Right atrium auricular region (tissue), 2 donors: ENCODE measurements at places on chromosomes 7 and 10.
A peak's percentile ranks its signal among the peaks of the same experiment; 100 is the strongest.

GRCh38 chr7:146656988-146657387 lies 540.4 kb downstream of the CNTNAP2 start:
- no peak overlapping the region for H3K4me3 ChIP-seq
- H3K27ac ChIP-seq = no peak overlapping the region
- no peaks in the 10 kb centered on the region for H3K4me1 ChIP-seq

DNA sequence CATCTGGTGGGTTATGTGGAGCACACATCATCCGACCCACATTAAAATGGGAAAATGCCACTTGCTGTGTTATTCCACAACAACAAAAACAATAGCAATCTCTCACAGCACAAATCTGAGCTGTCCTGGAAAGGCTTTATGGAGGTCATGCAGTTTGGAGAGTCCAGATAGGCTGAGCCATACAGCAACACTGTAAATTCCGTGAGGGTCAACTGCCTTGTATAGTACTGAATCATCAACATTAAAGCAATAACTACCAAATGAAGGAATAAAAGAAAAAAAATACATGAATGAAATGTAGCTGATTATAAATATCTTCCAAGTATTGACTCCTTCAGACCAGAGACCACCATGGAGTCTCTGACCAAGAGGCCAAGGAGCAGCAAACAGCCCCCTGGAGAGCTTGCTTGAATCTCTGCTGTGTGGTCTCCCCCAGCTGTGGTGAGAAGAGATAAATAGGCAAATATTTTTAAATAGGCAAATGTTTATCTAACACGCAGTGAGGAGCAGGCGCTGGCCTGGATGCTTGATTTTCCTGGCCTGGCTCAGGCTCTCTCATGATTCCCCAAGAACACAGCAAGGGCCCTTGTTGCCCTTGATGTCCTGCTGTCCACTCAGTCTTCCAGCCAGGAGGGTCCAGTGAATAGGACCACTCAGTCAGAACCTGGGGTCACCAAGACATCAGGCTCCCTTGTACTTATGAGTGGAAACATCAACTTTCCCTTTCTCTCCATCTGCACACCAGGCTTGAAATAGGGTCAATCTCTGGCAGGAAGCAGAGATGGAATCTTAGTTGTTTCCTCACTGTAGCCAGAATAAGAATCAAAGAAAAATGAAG lies 1021.3 kb downstream of the XPNPEP1 start:
- H3K4me1 ChIP-seq = no peaks in the 10 kb centered on the region
- no peak overlapping the region for H3K27ac ChIP-seq
- H3K27me3 ChIP-seq = no peaks in the 10 kb centered on the region
- no peak overlapping the region for H3K4me3 ChIP-seq
- DNase-seq = no peak

- H3K4me1 ChIP-seq = no peaks in the 10 kb centered on the region
- H3K36me3 ChIP-seq = peaks cover 11% of the 10 kb centered on the region
- H3K27me3 ChIP-seq = no peaks in the 10 kb centered on the region
- no peak overlapping the region for H3K4me3 ChIP-seq
Observed at GRCh38 chr10:132648851-132649528, 111.4 kb downstream of the INPP5A start.

GRCh38 chr7:41261080-41261479 lies 441.8 kb downstream of the INHBA start:
- no peaks in the 10 kb centered on the region for H3K27me3 ChIP-seq
- H3K4me1 ChIP-seq = no peaks in the 10 kb centered on the region
- H3K27ac ChIP-seq = no peak overlapping the region
- H3K36me3 ChIP-seq = no peaks in the 10 kb centered on the region
- DNase-seq = no peak

- no peaks in the 10 kb centered on the region for H3K27me3 ChIP-seq
- H3K4me1 ChIP-seq = peaks cover 71% of the 10 kb centered on the region
- peak; percentile 77 for DNase-seq
- no peaks in the 10 kb centered on the region for H3K36me3 ChIP-seq
Observed at GRCh38 chr10:119335671-119336353, 128.4 kb downstream of the GRK5 start.

- H3K27ac ChIP-seq = no peak overlapping the region
- H3K27me3 ChIP-seq = no peaks in the 10 kb centered on the region
- H3K4me3 ChIP-seq = no peak overlapping the region
- no peaks in the 10 kb centered on the region for H3K36me3 ChIP-seq
- H3K4me1 ChIP-seq = no peaks in the 10 kb centered on the region
- DNase-seq = no peak
Observed at GRCh38 chr7:154564676-154565075, 438.2 kb downstream of the PAXIP1 start.

DNA sequence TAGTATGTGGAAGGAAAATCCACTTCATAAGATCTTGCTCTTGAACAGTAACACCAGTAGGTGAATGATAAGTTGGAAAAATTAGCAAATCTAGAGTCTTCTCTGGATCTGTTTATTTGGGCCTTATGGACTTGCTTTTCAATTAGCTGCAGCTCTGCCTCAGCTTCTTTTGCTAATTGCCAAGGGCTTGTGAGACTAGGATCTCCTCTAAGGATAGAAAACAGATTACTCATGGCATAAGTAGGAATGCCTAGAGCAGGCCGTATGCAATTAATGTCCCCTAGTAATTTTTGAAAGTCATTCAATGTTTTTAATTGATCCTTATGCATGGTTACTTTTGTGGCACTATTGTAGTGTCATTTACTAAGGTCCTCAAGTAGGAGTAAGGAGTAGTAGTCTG lies 36.5 kb upstream of the DDX50 start:
- H3K27ac ChIP-seq = no peak overlapping the region
- no peaks in the 10 kb centered on the region for H3K4me1 ChIP-seq
- no peak for DNase-seq
- H3K27me3 ChIP-seq = no peaks in the 10 kb centered on the region
- no peaks in the 10 kb centered on the region for H3K36me3 ChIP-seq
- no peak overlapping the region for H3K4me3 ChIP-seq

GRCh38 chr7:52959336-52959735 lies 76.1 kb upstream of the POM121L12 start:
- DNase-seq = no peak
- H3K4me3 ChIP-seq = no peak overlapping the region
- H3K27ac ChIP-seq = no peak overlapping the region
- no peaks in the 10 kb centered on the region for H3K4me1 ChIP-seq
- no peaks in the 10 kb centered on the region for H3K36me3 ChIP-seq
- no peaks in the 10 kb centered on the region for H3K27me3 ChIP-seq

- DNase-seq = no peak
- H3K36me3 ChIP-seq = peaks cover 73% of the 10 kb centered on the region
- H3K4me1 ChIP-seq = no peaks in the 10 kb centered on the region
- H3K27ac ChIP-seq = no peak overlapping the region
Observed at GRCh38 chr7:42924223-42924838, 7.6 kb downstream of the PSMA2 start.

DNA sequence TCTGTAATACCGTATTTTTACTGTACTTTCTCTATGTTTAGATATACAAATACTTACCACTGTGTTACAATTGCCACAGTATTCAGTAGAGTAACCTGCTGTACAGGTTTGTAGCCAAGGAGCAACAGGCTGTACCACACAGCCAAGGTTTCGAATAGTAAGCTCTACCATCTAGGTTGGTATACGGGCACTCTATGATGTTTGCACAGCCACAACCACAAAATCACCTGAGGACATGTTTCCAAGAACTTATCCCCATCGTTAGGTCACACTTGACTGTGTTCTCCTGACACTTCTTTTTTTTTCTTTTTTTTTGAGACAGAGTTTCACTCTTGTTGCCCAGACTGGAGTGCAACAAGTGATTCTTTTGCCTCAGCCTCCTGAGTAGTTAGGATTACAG lies 134.6 kb upstream of the TRIM24 start:
- H3K4me3 ChIP-seq = no peak overlapping the region
- H3K36me3 ChIP-seq = no peaks in the 10 kb centered on the region
- no peaks in the 10 kb centered on the region for H3K4me1 ChIP-seq
- H3K27ac ChIP-seq = no peak overlapping the region

- no peaks in the 10 kb centered on the region for H3K4me1 ChIP-seq
- no peak overlapping the region for H3K4me3 ChIP-seq
- H3K27me3 ChIP-seq = no peaks in the 10 kb centered on the region
- no peak overlapping the region for H3K27ac ChIP-seq
- no peak for DNase-seq
Observed at GRCh38 chr10:67107670-67108069, 181.8 kb downstream of the LRRTM3 start.

DNA sequence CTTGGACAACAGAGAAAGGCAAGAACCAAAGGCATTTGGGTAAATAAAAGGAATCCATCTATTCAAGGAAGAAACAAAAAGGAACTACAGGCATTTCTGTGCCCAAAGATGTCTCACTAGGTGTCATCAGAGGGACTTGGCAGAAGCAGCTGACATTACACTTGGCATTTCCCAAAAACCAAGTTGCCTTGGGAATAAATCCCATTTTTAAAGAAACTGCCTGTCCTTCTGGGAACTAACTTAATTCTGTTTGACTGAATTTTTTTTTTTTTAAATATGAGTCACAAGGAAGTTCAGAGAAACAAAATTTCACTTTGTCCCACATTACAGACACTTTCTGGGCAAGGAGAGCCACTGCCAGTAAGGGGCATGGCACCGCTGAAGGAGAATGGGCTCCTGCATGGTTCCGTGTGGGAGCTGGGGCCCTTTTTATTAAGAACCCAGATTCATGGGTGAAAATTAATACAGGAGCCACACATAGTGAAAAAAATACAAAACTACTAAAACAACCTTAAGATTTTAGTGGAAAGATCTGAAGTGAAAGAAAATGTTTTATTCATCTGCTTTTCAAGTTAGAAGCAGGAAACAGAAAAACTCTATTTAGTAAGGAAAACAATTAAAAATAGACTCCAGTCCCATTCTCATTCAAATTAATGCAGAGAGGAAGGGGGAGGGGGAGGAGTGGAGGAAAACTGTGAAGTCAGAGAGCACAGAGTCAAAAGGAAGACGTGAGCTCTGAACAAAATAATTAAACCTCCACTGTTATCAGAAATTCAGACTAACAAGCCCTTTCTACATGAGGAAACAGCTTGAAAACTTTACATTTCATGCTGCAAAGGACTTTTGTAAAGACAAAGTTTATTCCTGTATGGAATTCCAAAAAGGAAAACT lies 118.4 kb upstream of the PDLIM1 start:
- peak; percentile 54 for DNase-seq
- H3K4me1 ChIP-seq = peaks cover 80% of the 10 kb centered on the region
- no peak overlapping the region for H3K4me3 ChIP-seq
- peaks cover 74% of the 10 kb centered on the region for H3K36me3 ChIP-seq
- no peaks in the 10 kb centered on the region for H3K27me3 ChIP-seq

GRCh38 chr7:103989785-103990767 lies 618 bp upstream of the RELN start:
- H3K27ac ChIP-seq = no peak overlapping the region
- peaks cover 7% of the 10 kb centered on the region for H3K27me3 ChIP-seq
- no peaks in the 10 kb centered on the region for H3K36me3 ChIP-seq
- DNase-seq = no peak
- H3K4me1 ChIP-seq = peaks cover 23% of the 10 kb centered on the region

DNA sequence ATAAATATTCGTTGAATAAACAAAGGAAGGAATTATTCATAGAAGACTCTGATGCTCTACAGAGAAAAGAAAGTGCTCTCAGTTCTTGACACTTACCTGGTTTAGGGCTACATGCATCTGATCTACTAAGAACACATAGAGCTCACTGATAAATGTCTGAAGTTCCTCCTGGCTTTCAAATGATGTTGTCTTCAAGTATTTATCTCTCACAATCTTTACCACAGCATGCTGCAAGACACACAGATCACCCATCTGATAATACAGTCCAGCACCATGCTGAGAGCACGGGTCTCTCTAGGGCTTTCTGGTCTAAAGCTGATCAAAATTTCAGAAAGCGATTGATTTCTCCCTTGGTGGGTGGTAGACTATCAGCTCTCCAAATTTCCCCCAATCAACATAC lies 44.5 kb upstream of the MRPS16 start:
- no peak overlapping the region for H3K27ac ChIP-seq
- no peaks in the 10 kb centered on the region for H3K27me3 ChIP-seq
- no peak for DNase-seq
- no peaks in the 10 kb centered on the region for H3K4me1 ChIP-seq
- no peak overlapping the region for H3K4me3 ChIP-seq
- no peaks in the 10 kb centered on the region for H3K36me3 ChIP-seq

GRCh38 chr7:91425149-91425548 lies 160.9 kb downstream of the FZD1 start:
- DNase-seq = no peak
- no peak overlapping the region for H3K4me3 ChIP-seq
- H3K36me3 ChIP-seq = no peaks in the 10 kb centered on the region
- H3K27me3 ChIP-seq = no peaks in the 10 kb centered on the region

- H3K27me3 ChIP-seq = no peaks in the 10 kb centered on the region
- H3K4me3 ChIP-seq = no peak overlapping the region
- no peak overlapping the region for H3K27ac ChIP-seq
- DNase-seq = no peak
- H3K4me1 ChIP-seq = no peaks in the 10 kb centered on the region
- no peaks in the 10 kb centered on the region for H3K36me3 ChIP-seq
Observed at GRCh38 chr10:28355376-28355775, 52.5 kb upstream of the MPP7 start.

DNA sequence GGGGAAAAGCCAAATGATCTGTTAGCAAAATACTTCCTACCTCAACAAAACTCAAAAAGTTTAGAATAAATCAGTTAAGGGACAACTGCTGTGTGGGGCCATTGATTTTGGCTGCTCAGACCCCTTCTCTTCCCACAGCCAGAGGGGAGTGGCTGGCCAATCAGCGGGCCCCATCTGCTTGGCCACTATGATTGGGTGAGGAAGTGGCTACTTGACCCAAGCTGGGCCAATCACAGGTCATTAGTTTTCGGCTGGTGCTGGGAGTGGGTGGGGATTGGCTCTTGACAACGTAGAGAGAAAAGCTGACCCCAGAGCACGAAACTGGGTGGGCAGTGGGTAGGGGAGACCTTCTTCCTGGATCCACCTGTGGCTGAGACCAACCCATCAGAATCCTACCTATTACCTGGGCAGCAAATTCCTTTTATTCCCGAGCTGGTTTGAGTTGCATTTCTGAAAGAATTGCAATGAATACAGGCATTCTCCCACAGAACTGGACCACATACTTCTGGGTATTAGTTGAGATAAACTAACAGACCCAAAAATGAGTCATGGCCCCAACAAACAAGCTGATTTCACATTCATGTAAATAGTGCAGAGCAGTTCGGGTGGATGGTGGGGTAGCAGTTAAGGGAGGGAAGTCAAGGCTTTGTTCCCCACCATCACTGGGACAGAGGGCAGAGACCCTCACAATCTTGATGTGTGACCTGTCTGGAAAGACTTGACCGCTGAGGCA lies 35.6 kb upstream of the HMX3 start:
- H3K4me3 ChIP-seq = no peak overlapping the region
- no peaks in the 10 kb centered on the region for H3K27me3 ChIP-seq
- no peak overlapping the region for H3K27ac ChIP-seq
- no peaks in the 10 kb centered on the region for H3K4me1 ChIP-seq

GRCh38 chr7:134636008-134636449 lies 10.6 kb upstream of the BPGM start:
- no peak for DNase-seq
- H3K4me3 ChIP-seq = no peak overlapping the region
- H3K36me3 ChIP-seq = no peaks in the 10 kb centered on the region

DNA sequence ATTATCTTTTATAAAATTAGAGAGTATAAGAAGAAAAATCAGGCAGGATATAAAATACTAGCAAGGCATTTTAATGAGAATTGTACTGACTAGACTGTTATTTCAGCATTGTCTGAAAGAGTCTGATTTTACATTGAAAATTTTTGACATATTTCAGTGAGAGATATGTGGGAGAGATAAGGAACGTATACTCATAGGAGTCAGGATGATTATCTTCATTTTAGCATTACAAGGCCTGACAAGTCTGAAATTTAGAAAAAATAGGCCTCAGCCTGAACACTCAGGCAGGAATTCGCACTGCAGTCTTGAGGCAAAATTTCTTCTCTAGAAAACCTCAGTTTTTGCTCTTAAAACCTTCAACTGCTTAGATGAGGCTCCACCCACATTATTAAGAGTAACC lies 386.0 kb downstream of the HGF start:
- H3K27me3 ChIP-seq = no peaks in the 10 kb centered on the region
- H3K4me1 ChIP-seq = no peaks in the 10 kb centered on the region
- H3K4me3 ChIP-seq = no peak overlapping the region
- no peak for DNase-seq
- no peaks in the 10 kb centered on the region for H3K36me3 ChIP-seq
